ENCODE measurements at places on chromosomes 13 and 19.

GRCh38 chr19:8005534-8006256 is at the start of gene ELAVL1:
Gene ELAVL1, minus strand, starts transcription at chr19:8005641. Its CDS starts 13,826 bp downstream, at chr19:7991815.
- peak; percentile 97 for DNase-seq

DNA sequence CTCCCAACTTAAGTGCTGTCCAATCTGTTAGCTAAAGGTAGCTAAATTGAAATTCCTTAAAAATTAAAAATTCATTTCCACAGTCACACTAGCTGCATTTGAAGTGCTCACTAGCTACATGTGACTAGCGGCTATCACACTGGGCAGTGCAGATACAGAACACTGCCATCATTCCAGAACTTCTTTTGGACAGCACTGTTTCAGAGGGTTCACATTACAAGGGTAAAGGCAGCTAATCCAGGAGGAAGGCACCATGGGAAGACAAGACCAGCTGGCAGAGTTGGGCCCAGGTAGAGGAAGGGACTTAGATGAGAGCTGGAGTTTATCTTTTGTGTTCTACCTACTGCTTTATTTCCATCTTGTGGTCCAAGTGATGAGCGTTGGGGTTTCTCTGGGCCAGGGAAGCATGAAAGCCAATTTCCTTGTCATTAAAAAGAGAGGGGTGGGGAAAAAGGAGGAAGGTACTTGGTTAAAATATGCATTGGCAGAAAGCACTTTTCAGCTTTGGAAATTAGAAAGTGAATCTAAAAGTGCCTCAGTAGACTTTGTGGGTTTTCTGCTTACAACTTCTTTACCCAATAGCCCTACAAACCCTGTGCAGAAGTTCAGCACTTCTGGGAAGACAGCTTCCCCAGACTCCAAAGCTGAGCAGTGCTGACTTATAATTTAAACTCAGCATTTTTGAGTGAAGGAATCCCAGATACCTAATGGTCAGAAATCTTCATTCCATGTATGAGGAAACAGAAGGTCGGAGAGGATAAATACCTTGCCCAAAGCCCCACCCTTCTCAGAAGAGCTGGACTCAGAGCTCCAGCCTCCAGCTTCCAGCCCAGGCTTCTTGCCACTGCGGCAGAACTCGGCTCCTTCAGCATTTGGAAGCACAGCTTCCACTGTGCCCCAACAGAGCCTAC is 49.5 kb downstream of the ATP7B start:
- DNase-seq: no peak

DNA sequence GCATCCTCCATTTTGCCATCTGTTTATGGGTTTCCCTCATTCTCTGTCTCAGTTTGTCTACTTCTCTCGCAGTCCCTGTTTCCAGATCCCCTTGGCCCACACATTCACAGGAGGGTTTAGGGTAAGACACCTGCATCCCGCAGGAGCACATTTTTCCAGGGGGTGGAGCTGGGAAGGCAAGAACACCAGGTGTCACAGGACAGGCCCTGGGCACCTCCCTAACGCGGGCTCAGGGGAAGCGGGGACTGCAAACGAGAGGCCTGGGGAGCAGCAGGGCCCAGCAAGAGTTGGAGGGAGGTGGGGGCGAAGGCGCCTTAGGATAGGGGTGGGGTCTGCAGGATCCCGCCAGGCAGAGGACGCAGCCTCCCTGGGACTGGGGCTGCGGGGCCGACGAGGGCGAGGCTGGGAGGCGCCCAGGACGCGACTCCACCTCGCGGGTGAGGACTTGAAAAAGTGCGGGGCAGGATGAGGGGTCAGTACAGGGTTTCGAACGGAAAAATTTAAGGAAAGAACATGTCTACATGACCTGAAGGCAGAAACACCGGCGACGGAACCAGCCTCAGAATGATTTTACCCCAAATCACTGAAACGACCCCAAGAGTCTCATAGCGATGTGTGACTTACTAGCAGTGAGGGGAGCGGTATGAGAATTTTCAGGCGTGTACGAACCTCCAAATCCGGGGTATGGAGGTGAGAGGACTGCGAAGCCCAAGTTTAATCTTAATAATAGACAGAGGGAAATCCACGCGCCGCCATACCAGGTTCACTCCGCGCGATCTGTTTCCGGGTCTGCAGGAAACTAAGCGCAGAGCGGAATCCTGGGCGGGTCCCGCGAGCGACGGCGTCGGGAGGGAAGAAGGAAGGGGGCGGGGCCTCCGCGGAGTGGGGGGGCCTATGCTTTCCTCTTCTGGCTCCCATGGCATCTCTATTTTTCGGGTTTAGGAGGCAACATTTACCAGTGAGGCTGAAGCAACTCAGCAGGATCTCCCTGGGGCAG is 7.1 kb upstream of the ERVV-2 start:
- peak; percentile 68 for DNase-seq

DNA sequence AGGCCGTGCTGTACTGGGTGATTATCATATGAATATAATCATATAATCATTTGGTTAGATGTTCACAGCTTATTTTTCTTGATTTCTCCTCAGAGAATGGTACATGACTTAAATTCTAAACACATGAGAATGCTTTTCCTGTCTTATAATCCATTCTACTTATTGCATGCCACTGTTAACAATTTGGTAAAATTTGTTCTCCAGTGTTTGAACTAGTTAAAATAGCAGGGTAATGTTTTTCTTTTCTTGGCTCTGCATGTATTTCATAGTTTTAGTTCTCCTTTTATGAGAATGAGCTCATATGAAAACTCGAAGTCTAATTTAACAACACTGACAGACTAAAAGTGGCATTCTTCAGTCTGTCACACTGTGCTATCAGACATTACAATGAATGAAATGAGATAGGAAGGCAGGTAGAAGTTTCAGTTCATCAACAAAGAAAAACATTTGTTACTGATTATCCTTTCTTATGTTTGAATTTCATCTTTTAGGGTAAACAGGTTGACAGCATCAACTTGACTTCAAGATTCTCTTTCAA is 10.2 kb downstream of the SPRYD7 start:
- DNase-seq: no peak

DNA sequence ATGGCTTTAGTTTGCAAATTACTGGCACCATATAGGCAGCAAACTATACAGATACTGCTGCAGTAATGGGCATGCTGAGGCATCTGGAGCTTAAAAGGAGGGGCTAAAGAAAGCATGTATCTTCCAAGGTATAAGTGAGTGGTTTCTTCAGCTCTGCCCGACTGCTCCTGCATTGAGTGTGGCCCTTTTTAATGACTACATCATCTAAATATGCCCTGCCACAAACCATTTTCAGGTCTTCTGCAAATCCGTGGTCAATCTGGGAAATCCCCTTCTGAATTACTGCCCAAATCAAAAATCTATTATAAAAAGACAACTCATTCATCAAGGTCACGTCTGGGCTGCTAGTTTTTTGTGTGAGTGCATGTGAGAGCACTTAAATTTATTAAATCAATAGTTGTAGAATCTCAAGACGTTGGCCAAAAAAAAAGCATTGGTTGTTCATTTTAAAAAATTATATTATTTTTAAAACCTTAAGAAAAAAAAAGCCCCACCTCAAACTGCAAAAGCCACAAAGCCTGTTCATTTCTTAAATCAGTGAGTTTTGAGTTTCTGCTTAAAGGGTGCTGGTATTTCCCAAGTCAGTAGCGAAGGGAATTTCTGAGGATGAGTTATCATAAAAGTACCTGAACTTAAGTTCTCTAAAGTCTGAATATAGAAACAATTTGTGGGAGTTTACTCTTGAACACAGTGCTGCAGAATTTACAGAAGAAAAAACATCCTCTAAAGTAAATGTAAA is 16.3 kb downstream of the LCP1 start:
- DNase-seq: no peak

DNA sequence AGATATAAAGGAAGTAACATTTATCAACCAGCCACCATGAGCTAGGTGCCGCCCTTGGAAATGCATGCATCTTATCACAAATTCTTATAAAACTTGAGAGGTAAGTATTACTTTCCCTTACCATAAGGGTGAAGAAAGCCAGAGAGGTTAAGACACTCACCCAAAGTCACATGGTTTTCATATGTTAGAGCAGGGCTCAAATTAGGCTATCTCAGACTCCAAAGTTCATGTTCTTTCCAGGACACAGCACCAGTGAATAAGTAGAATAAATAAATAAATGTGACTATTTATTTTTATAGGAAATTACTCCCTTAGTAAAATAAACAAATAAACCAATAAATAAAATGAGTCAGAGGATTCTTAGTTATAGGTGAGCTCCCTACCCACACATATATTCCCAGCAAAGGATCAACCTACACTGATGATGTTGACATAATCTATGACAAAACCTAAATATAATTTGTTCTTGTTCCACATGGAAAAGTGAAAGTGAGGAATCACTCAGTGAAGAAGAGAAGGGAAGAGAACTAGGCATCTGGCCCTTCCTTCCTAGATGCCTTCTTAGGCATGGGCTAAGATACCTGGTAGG is 27.2 kb downstream of the SPRY2 start:
- DNase-seq: no peak

- peak; percentile 95 for DNase-seq
Observed at GRCh38 chr19:12782424-12783290, 7.3 kb upstream of the HOOK2 start.

GRCh38 chr19:35165200-35166058 is 10.9 kb downstream of the FXYD5 start:
- no peak for DNase-seq

- no peak for DNase-seq
Observed at GRCh38 chr13:46339035-46339666, 47.9 kb downstream of the RUBCNL start.

DNA sequence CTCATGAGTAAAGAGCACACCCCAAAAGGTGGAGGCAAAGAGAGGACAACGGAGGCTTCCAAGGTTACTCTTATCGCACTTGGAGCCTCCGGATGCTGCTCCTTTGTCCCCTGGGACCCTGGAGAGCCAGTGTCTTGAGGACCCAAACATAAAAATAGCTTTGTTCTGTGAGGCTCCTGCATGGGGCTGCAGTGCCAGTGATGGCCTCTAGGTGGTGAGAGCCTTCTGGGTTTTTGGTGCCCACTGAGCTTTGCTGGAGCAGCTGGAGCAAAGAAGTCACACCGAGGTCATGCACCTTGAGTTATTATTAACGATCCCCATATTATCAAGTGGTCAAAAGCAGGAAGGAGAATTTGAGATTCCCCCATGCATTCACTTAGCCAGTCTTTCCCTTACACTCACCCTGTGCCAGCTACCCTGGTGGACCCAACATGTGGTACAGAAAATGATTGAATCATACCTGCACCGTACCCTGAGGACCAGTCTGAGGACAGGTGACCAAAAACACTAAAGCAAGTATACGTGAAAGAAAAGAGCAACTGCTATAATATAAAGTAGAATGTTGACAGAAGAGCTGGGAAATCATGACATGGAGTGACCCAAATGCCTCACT is 41.5 kb downstream of the ZNF682 start:
- no peak for DNase-seq

DNA sequence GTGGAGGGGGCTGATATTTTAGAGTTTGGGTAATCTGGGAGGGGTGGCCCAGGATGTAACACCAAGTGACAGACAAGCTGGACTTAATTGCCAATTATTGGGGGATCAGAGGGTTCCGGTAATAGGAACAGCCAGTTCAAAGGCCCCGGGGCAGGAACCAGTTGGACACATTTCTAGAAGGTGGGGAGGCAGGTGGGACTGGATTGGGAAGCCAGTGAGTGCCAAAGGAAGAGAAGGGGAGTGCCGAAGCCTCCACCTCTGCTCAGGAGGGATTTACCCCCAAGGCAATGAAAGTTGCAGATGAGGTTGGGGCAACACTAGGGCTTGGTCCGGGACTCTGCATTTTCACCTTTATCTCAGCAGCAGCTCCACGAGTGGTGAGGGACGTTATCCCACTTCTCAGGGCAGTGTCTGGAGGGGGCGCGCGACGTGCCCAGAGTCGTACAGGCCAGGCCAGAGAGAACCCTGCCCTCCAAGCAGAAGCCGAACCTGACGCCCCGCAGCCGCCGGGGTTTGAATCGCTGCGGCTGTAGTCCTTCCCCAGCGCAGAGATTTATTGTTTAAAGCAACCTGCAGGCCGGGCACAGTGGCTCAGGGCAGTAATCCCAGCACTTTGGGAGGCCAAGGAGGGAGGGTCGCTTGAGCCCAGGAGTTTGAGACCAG is 5.7 kb upstream of the JUND start:
- DNase-seq: no peak

DNA sequence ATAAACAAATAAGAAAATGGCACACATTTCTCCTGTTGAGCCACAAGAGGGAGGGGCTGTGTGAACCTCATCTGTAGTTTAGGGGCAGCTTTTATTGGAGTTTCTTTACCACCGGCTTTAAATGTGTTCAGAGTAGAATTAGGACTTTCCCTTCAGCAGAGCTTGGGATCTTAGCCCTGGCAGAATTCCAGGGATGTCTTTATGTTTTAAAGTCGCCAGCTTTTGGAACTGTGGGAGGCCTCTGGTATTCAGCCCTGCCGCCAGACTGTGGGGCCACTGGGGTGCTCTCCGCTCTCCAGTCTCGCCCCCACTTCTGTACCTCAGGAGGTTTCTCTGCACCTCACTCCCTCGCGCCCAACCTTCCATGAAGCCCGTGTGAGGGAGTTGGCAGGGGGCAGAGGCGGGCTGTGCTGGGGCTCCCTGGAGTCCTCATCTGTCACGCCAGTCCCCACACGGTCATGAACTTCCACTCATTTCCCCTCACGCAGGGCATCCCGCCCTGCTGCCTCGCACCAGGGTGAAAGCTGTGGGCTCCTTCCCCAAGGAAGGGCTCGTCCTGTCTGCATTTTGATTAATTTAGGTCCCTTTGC is 31.5 kb downstream of the CCDC8 start:
- DNase-seq: peak; percentile 47

DNA sequence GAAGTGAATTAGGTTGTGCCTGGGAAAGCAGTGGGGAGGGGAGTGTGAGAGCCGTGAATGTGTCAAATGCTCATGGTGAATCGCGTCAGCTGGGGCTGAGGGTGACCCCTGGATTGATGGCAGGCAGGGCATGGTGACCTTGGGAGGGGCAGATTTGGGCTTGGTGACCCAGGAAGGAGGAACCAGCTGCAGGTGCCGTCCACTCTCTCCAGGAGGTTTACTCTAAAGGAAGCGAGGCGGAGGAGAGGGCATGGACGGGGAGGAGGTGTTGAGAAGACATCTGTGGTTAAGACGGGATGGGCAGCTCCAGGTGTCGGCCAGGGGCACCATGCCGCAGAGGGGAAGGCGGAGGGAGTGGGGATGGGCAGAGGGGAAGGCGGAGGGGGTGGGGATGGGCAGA is 28.7 kb downstream of the TMEM255B start:
- no peak for DNase-seq

DNA sequence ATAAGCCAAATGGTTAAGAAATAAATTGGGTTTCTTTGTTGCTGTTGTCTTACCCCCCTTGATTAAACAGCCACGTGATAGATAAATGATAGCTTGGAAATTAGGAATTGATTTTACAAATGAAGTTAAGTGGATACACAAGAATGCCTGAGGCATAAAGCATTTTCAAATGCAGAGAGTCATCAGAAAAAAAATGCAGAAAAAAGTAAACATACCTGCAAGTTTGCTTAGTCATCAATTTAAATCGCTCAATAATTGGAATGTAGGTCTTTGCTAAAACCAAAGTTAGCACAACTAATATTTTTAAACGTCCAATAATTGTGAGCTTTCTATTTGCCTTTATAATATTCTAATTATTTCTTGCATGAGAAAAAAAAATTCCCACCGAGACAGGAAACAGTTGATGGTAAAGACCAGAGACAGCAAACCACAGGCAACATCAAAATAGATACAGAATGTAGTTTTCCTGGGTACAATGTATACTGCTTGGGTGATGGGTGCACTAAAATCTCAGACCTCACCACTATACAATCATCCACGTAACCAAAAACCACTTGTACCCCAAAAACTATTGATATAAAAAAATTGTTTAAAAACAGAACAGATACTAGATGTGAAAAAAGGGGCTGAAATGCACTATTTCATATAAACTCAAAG is 924.0 kb downstream of the PCDH9 start:
- DNase-seq: no peak

- no peak for DNase-seq
Observed at GRCh38 chr13:48096670-48097069, 1.8 kb upstream of the MED4 start.
